ENCODE measurements at places on chromosomes 12 and 14.

GRCh38 chr12:53725824-53726223 lies 1.4 kb downstream of the CALCOCO1 start:
- no peak for DNase-seq

DNA sequence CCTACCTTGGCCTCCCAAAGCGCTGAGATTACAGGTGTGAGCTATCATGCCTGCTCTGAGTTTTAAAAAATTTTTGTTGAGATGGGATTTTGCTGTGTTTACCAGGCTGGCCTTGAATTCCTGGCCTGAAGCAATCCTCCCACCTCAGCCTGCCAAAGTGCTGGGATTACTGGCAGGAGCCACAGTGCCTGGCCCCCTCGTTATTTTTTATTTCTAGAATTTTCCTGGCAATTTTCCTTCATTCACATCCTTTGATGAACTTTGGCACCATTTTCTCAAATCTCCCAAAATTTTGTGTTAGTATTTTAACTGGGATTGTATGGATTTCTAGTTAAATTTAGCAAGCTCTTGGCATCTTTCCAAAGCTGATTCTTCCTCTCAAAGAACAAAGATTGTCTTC lies 24.6 kb upstream of the SCARB1 start:
- no peak for DNase-seq

- no peak for DNase-seq
These were observed 21.9 kb upstream of the PPP2R5C start for GRCh38 chr14:101739446-101740141.

DNA sequence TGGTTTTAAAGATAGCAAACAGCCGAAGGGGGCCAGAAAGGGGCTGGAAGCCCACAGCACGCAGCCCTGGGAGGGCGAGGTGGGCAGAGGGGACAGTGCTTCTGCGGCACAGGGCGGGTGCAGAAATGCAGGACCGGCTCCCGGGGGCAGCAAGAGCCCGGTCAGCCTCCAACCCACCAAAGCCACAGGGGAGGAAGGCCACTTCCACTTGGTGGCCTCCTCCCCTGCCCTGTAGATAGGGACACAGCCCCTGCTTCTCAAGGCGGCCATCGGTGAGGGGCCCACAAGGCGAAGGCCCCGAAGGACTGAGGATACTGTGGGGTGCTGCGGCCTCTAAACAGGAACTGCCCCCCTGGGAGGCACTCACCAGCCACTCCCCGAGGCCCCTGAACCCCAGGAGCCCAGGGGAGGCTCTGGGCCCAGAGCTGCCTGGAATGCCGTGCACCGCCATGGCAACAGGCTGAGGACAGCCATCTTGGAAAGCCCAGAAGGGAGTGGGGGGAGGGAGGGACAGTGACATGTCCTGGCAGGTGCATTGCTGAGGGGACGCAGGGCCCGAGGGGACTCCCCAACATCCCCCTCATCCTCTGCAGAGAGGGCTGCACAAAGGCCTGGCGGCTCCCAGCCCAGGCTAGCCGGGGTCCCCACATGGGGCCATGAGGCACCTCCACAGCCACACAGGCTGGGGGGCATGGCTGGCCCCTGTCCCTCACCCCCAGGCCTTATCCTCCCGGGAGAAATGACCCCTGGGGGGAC lies 114.7 kb downstream of the NCOR2 start:
- DNase-seq = no peak

GRCh38 chr12:104423273-104423672 lies 33.5 kb upstream of the CHST11 start:
- DNase-seq = no peak

GRCh38 chr12:95243497-95244183 lies 26.0 kb downstream of the VEZT start:
- DNase-seq = no peak

DNA sequence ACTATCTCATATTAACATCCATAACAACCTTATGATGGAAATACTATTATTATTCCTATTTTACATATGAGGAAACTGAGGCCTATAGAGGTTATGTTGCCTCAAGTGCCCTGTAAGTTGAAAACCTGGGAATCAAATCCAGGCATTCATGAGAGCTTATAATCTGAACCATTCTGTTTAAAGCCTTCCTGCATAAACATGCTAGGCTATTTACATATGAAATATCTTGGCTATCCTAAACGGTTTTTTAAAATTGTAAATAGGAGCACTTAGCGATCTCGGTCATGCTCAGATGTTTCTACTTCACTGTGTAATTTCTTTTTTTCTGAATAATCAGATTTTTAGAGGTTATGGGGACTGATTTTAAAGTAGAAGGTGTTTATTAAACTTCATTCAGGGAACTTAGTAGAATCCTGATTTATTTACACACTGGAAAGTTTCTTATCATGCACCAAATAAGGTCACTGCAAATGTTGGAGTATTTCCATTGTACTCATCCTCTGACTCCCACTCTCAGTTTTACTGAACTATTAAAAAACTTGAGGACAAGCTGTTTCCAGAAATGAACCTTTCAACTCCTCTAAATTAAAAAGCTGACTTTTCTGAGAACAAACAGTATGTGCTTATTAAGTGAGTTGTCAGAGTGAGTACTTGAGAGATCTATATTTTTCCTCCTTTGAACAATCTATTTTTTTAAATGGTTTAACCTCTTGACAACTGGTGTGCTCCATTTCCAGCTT lies 141.7 kb downstream of the PIK3C2G start:
- DNase-seq = no peak

GRCh38 chr12:96326628-96327227 lies 73.5 kb downstream of the CDK17 start:
- DNase-seq = no peak

DNA sequence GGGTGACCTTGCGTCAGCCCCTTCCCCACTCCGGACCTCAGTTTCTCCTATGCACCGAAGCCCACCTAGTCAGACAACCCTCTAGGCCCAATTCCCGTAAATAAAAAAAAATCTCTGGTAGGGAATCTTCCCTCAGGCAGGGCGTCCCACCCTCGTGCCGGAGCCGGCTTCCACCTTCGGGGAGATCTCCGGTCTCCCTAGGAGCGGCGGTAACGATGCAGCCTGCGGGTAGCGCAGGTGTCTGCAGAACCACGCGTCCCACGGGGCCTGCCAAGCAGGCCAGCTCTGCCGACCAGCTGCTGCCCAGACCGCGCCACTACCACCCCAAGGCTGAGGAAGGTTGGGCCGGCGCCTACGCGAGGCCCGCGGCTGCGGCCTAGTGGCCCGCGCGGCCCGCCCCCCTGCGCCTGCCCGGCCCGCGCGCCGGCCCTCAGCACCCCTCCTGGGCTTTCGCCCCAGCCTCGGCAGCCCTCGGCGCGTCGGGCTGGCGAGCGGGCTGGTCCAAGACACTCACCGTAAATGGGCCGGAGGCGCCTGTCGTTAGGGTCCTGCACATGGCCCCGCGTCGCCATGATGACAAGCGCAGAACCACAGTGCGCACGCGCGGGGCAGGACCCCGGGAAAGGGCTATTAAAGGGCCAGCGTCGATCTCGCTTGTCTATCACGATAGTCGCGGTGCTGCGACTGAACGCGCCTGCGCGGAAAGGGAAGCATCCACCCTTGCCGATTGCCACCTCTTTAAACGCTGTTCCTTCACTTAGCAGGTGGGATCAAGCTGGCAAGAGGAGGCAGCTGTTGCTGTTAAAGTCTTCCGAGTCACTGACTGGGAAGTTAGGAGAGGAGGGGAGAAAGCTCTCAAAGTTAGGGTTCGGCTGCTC lies at the start of gene NAA25:
Gene NAA25, minus strand, starts transcription at position 582 of the 878 bp plus-strand sequence. Its CDS starts 10 bp downstream, at position 572.
- DNase-seq = peak; percentile 91

- no peak for DNase-seq
These were observed 659.6 kb upstream of the TBX3 start for GRCh38 chr12:115343601-115344000.

GRCh38 chr14:93748208-93749075 lies 39.8 kb downstream of the PRIMA1 start:
- no peak for DNase-seq

- DNase-seq = no peak
These were observed 333.0 kb downstream of the CCER1 start for GRCh38 chr12:90621927-90622326.

- no peak for DNase-seq
These were observed 102.7 kb downstream of the BTG1 start for GRCh38 chr12:92042791-92043531.

- peak; percentile 34 for DNase-seq
These were observed 7.3 kb upstream of the RCOR1 start for GRCh38 chr14:102584871-102585869.

DNA sequence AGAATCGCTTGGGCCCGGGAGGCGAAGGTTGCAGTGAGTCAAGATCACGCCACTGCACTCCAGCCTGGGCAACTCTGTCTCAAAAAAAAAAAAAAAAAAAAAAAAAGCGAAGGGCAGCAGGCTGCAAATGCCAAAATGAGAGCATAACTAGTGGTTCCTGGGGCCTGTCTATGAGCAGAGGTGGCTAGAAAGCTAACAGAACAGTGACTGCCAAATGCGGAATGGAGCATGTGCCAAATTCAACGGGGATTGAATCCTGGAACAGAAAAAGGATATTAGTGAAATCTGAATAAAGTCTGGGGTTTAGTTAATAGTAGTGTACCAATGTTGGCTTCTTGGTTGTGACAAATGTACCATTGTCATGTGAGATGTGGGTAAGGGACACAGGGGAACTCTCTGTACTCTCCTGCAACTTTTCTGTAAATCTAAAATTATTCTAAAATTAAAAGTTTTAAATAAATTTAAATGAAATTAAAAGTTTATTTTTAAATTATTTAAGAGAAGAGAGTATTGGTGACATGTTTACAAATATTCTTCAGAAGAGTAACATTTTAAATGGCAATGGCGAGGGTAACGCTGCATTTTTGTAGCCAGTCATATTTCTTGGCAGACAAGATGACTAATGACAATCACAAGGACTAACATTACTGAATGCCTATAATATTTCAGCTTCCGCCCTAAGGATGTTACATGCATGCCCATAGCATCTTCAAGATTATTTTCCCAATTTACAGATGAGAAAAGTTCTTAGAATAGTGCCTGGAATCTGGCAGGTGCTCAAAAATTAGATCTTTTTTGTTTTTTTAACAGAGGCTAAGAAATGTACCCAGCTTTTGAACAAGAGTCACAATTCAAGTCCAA lies 28.9 kb upstream of the NUDT4 start:
- DNase-seq = no peak

DNA sequence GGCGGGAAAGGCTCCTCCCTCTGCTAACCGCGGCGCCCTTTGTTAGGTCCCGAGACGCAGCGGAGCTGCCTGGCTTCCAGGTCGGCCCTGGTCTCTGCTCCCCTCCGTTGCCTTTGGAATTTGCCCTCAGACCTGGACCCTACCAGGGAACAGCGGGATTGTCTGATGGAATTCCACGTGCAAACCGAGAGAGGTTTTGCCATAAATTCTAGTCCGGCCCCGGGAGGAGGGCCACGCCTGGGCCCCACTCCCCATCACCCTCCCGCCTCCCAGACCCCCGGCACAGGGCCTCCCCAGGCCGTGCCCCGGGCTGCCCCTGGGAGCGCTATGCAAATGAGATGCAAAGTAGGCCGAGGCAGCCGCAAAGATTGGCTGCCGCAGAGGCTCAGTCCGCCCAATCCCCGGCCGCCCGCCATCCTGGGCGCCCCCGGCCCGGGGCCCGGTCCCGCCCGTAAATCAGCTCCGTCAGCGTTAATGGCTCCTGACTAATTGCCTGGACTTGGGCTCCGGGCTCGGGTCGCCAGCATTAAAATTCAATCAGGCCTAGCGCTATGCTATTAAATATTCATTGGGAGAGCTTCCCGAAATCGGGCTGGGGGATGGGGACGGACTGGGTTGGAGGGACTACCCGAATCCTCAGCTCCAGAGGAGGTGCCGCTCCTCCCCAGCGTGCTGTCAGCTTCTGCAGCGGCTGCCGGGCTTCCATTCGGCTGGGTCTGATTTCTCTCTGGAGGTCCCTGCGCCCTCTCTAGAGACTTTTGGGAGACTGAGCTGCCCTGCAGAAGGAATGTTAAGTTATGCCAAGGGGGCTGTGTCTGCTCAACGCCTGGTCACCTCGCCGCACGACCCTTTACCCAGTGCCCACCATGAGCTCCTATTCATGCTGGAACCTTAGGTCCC lies 15.7 kb upstream of the FIGNL2 start:
- DNase-seq = peak; percentile 96

GRCh38 chr12:81288651-81289050 lies 210.8 kb downstream of the ACSS3 start:
- no peak for DNase-seq

- DNase-seq = peak; percentile 73
These were observed 11.8 kb upstream of the ENDOU start for GRCh38 chr12:47736877-47737676.

GRCh38 chr12:128959901-128960300 lies 106.6 kb downstream of the GLT1D1 start:
- DNase-seq = no peak

DNA sequence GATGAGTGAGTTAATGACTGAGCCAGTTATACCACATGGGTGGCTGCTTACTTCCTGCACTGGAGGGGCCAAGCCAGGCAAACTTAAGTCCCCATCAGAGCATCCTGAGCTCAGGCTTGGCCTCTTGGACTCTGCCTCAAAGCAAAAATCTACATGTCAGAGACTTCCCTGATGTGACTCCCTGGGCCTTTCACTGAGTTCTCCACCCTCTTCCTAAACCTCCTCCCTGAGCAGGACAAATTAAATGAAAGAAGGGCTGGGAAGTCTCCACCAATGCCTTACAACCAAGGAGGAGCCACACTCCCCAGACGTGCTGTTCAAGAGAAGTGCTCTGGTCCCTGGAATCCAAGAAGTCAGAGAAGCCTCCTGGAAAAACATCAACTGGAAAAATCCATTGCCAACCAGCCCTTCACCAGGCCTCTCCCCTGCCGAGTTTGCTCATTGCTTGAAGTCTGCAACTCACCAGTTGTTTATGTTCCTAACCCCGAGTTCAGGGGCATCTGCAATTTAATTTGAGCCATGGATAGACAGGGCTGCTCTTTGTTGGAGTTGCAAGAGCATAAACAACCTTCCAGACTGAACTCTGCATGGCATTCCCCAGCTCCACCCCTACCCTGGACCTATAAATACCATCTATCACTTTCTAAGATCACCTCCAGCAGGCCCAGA lies 160.5 kb downstream of the ANO2 start:
- no peak for DNase-seq

GRCh38 chr12:108247130-108247529 lies 92.0 kb downstream of the CMKLR1 start:
- no peak for DNase-seq

DNA sequence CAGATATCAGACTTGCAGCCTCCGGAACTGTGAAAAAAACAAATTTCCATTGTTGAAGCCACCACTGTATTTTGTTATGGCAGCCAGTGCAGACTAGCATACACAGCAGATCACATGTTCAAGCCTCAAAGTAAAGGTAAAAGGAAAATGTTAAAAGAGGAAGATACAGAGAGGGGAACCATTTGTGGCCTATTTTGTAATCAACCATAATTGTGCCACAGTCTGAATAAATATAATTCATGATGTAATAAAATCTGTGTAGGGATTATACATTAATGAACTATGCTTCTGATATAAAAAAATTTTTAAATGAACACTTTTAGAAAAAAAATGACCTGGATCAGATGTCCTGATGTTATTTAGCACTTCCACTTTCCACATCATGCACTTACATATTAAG lies 79.6 kb downstream of the SLC16A7 start:
- DNase-seq = no peak

DNA sequence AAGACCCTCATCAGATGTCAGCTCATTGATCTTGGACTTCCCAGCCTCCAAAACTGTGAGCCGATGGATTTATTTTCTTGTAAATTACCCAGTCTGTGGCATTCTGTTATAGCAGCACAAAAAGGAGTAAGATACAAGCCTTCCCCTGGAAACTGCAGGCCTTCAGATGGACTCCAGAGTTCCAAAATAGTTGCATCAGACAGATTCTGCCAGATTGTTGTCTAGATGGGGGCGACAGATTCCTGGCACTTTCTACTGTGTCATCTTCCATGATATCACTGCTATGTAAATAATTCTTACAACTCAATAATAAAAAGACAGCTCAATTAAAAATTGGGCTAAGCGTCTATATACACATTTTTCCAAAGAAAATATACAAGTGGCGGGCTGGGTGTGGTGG lies 17.2 kb upstream of the MARK3 start:
- no peak for DNase-seq

Measured in kidney (tissue), 22 donors.